ENCODE measurements at places on chromosomes 16 and 17. TPM values are rescaled to one million over a fixed set of nuclear protein-coding genes. Genes with fewer than 3 reads are reported as not detected.

- peaks cover 4% of the 10 kb centered on the region for H3K36me3 ChIP-seq
- H3K4me1 ChIP-seq: peaks cover 42% of the 10 kb centered on the region
- H3K4me3 ChIP-seq: peak overlapping the region; percentile 73
- peak overlapping the region; percentile 96 for H3K27ac ChIP-seq
- DNase-seq: no peak
- H3K27me3 ChIP-seq: no peaks in the 10 kb centered on the region
Observed at GRCh38 chr17:77146882-77147281, 6.1 kb downstream of the SEC14L1 start.

- H3K27me3 ChIP-seq: peaks cover 26% of the 10 kb centered on the region
- no peak overlapping the region for H3K4me3 ChIP-seq
- no peak for DNase-seq
- peaks cover 26% of the 10 kb centered on the region for H3K4me1 ChIP-seq
- H3K36me3 ChIP-seq: no peaks in the 10 kb centered on the region
Observed at GRCh38 chr17:7045492-7046126, 1.7 kb upstream of the SLC16A11 start.

GRCh38 chr17:2704031-2704889 is 7.3 kb downstream of the CLUH start:
- H3K27ac ChIP-seq: no peak overlapping the region
- H3K36me3 ChIP-seq: peaks cover 41% of the 10 kb centered on the region
- no peak overlapping the region for H3K4me3 ChIP-seq
- peaks cover 52% of the 10 kb centered on the region for H3K4me1 ChIP-seq

Gene KRT13
- polyA plus RNA-seq: not detected

Gene GP1BA
- polyA plus RNA-seq: 0.04 TPM
